GF-D8 (cell line): ENCODE measurements at places on chromosomes 5 and 9.

DNA sequence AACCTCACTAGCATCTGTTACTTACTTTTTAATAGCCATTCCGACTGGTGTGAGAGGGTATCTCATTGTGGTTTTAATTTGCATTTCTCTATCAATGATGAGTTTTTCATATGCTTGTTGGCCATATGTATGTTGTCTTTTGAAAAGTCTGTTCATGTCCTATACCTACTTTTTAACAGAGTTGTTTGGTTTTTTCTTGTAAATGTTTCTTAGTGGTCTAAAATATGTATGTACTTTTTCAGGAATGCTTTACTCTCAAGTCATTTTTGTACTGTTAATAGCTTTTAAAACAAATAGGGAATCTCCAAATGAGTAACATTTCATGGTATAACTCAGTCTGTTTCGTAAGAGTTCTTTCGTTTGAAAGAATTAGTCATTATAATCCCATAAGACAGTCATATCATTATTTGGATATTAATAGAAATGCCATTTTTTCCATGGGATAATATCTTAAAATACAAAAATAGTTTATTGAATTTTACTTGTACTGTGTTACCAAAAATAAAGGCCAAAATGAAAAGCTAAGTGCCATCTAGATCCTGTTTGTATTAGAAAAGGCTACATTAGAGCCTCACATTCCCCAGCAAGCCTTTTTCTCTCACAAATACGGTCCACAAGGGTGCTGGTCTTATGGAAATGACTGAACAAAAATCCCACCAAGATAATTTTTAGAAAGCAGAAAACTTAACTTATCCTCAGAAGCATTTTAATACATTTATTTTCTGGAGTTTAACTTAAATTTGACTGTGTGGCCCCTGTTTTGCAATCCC lies 247.7 kb downstream of the PJA2 start:
- no peak for DNase-seq

DNA sequence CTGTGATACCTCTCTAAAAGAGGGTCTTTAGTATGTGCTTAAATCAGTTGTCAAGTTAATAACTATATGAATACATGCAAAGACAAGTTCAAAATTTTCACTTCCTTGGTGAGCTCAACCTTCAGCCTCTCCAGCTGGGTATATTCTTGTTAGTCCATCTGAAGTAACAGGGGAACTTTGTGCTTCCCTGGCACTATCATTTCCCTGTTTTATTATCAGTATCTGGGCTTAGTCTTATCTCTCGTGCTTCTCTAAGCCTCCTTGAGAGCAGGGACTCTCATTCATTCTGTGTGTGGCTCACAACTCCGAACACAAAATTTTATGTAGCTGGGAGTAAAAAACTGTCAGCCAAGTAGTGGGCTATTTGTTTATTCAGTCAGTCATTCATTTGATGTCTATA lies 175.9 kb upstream of the MAP3K1 start:
- no peak for DNase-seq

DNA sequence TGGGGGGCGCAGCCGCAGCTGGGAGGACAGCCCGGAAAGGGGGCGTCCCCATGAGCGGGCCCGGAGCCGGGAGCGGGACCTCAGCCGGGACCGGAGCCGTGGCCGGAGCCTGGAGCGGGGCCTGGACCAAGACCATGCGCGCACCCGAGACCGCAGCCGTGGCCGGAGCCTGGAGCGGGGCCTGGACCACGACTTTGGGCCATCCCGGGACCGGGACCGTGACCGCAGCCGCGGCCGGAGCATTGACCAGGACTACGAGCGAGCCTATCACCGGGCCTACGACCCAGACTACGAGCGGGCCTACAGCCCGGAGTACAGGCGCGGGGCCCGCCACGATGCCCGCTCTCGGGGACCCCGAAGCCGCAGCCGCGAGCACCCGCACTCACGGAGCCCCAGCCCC lies 47.0 kb downstream of the TJP2 start:
- DNase-seq, result no peak

- DNase-seq, result no peak
These were observed 8.5 kb downstream of the CHSY3 start for GRCh38 chr5:129912601-129913255.
